Germinal center (tissue), 1 donor: ENCODE measurements at places on chromosomes 2 and 18.

DNA sequence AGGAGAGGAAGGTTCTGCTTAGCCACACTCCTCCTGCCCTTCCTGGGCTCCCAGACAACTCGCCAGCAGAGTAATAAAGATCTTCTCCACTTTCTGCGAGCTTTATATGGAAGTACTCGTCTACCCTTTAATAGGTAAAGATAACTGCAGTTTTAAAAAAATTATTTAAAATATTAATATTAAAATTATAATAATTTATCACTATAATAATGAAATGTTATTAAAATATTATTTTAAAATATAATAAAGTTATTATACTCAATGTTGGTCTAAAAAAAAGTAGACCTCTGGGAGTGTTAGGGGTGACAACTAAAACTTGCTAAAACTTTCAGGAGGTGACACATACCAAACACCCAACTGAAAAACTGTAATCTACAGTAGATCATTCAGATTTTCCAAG lies 81.5 kb downstream of the RBM43 start:
- no peak for DNase-seq

GRCh38 chr2:118525346-118525745 lies 322.1 kb downstream of the EN1 start:
- no peak for DNase-seq

DNA sequence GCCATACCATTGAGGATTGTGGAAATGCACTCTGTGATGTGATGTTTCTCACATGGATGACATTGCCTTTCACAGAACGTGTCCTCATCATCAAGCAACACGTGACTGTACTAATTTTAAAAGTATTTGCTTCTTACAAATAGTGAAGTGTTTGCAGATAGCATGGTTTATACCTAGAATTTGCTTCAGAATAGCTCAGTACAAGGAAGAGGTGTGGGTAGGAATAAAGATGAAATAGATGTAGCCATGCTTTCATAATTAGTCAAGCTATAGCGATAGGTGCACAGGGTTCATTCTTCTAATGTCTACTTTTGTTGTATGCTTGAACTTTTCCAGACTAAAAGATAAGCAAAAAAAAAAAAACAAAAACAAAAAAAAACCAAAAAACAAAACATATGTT lies 27.5 kb downstream of the MAP4K4 start:
- no peak for DNase-seq

DNA sequence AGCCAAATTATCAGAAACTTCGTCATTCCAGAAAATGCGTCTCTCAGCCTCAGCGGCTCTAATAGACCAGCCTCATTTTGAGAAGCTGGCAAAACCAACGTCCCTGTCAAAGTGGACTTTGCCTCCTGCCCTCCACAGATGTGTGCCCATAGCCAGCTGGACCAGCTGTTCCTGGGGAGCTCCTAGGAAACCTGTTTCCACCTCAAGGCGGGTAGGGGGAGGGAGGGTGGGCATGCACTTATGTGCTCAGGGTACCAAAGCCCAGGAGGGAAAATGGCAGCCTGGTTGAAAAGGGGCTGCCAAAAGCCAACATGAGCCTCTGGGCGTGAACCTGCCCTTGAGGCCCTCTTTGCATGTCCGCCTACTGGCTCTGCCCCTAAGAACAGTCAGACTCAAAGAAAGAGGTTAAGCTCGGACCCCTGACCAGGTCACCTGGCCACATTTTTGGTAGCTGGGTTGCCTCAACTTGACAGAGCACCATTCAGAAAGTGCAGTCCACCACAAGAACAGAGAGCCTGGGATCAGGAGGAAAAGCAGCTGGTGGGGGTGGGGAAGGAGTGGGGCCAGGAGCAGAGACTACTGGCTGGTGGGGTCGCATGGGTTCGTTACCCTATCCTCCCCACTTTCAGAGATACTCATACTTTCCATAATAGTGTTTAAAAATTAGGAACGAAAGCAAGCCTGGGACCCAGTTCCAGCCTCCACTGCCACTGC lies 3.5 kb downstream of the PER2 start:
- no peak for DNase-seq

GRCh38 chr2:117692001-117692763 lies 122.3 kb upstream of the DDX18 start:
- DNase-seq: no peak

DNA sequence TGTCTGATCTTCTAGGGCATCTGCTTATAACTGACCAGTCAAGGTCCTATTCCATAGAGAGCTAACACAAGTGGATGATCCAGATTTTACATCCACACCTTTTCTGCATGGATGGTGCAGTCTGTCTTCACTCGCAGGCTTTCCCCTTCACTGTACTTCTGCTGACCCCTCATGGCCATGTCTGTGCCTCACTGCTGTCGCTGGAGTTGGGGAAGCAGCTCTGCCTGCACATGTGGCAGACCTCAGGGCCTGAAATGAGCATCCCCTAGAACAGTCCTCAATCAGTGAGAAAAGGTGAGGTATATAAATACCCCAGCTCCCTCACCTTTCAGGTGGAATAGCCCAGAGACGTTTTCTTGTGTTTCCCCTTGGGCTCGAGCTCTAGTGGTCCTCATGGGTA lies 233.8 kb downstream of the ANKRD36B start:
- no peak for DNase-seq

- no peak for DNase-seq
Observed at GRCh38 chr18:48621815-48622555, 83.2 kb downstream of the CTIF start.

GRCh38 chr2:2580341-2580740 lies 249.3 kb upstream of the MYT1L start:
- no peak for DNase-seq

GRCh38 chr2:33116799-33117198 lies 170.0 kb downstream of the LTBP1 start:
- DNase-seq: no peak

DNA sequence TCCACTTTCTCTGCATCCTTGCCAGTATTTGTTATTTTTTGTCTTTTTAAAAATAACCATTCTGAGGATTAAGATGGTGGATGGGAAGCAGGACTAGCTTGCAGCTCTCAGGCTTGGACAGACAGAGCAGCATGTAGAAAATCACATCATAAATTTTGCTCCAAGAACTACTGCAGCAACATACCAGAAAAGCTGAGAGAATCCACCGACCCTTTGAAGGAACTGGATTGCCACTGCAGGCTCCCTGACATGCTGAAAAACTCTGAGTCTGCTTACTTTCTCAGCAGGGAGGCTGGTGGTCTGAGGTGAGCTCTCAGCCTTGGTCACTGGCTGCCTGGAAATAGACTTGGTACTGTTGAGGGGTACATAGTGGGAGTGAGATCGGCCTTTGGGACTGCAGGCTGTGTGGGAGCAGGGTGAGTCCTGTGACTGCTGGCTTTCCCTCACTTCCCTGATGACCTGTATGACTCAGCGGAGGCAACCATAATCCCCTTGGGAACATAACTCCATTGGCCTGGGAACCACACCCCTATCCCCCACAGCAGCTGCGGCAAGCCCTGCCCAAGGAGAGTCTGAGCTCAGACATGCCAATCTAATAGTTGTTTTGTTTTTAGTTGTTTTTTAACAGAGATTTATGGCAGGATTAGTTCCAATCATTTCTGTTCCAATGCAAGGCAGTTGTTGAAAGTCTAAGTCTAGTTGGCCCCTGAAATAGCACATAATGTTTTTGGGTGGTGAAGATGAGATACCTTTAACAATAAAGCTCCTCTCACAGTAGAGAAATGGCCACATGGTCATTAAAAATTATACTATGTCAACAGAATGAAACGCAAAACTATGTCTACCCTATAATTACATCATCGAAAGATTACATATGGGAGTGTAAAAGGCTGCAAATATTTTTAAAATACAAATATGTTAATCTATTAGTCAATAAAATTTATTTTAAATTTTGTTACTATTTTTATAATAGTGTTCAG lies 414.2 kb upstream of the CHAC2 start:
- no peak for DNase-seq

- DNase-seq: no peak
Observed at GRCh38 chr18:73663581-73663980, 484.1 kb downstream of the FBXO15 start.
